ENCODE measurements at places on chromosomes 2 and 18. TPM values are rescaled to one million over a fixed set of nuclear protein-coding genes. Genes with fewer than 3 reads are reported as not detected.

The CFC1 gene
- 3.8 TPM for total RNA-seq

The SP140 gene
- total RNA-seq: 7.2 TPM

The MAPK4 gene
- 85.8 TPM for total RNA-seq

DNA sequence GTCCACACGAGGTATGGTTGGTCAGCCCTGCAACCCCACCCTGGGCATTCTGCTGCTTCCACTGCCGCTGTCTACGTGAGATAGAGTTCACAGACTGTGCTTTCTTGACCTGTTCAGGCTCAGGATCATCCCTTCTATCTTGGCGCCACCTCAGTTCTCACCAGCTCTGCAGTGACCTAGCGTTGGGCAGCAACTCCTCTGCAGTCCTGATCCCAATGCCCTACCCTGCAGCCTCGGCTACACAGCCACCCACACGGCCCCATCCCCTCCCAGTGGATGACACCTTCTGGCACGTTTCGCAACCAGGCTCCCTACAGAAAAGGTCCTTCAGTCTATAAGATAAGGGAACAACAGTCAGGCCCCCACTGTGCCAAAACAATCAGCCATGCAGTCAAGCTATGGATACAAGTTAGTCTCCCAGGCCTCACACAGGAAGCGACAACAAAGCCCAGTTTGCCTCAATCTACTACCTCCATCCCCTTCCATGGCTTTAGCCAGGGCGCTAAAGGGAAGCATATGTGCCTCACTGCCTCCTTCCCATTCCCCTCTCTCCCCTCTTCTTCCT lies 317.9 kb upstream of the PKDCC start:
- DNase-seq: no peak

All from dorsolateral prefrontal cortex (tissue), 122 donors.